HEK293T (cell line): ENCODE measurements at places on chromosomes 2 and 18.

- DNase-seq, result no peak
These were observed 235.5 kb upstream of the SIX3 start for GRCh38 chr2:44705876-44706480.

DNA sequence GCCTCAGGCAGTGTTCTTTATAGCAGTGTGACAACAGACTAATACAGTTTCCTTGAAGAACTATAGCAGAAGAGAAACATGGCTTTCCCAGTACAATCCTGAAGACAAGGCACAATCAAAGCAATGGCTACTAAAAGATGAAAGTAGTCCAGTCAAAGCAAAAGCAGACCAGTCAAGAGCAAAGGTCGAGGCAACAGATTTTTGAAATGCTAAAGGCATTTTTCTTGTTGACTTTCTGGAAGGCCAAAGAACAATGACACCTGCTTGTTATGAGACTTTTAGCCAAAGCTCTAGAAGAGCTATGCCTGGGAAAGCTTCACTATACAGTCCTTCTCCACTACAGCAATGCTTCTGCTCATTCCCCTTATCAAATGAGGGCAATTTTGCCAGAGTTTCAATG is 269.9 kb downstream of the EXOC6B start:
- no peak for DNase-seq

DNA sequence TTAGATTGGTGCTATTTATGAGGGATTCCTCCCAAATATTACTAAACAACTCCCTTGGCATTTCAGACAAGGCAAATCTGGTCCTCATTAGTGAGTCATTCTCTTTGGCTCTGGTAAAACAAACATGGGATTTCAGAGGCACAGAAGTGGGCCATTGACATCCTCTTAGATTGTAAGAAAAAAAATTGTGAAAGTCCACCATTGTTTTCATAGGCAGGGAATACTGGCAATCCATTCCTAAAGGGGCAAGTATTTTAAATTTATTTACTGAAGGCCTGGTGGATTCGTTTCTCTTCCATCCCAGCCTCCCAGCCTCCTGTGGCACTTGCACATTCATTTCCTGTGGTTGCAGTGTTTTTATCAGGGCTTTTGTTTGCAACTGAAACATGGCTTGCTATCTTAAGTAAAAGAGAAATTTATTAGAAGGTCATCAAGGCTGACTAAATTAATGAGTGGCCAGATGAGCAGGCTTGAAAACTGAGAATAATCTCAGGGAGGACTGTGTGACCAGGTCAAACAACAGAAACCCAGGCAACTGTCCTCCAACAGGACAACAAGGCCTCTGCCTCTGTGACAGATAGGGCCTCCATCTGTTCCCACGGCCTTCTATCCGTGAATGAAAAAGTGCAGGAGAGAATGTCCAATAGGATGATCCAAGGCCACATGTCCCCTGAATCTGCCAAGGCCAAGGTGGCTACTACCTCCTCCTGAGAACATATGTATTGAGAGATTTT is 23.1 kb upstream of the TNFAIP6 start:
- DNase-seq, result no peak

DNA sequence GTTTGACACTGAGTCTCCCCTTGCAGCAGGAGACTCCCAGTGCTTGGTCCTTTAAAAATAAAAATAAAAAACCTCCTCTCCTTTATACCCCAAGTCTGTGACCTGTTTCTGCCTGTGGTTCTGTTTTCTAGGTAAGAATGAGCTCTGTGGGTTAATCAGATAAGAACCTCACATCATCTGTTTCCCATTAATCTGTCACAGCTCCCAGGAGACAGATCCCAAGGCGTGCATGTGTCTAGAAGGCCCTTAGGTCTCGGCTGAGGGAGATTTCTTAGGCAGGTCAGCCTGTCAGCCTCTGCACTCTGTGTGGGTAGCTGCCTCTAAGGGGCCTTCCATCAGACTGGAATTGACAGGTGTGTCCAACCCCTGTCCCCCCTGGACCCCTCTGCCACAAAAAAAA is 80.7 kb downstream of the FHOD3 start:
- DNase-seq, result no peak

DNA sequence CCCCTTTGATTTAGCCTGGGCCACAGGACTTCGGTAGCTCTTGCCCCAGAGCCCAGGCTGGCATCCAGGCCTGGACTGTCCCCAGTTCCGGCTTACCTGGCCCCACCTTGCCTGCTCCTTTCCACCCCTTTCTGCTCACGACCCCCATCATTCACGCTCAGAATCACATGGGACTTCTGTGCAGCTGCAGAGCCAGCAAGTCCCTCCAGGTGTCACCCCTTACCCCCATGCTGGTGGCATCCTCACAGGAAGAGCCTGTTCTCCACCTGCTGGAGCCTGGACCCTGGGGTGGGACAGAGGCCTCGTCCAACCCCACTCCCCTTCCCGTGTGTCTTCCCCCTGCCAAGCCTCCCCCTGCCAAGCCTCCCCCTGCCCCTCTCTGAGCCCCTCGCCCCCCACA is 7.9 kb upstream of the KCNIP3 start:
- DNase-seq, result no peak

- no peak for DNase-seq
These were observed 105.5 kb downstream of the RTP5 start for GRCh38 chr2:241974851-241975592.

- no peak for DNase-seq
These were observed 65.4 kb downstream of the TACR1 start for GRCh38 chr2:75133621-75134570.

GRCh38 chr2:67713376-67713775 is 316.2 kb downstream of the ETAA1 start:
- DNase-seq, result no peak

- DNase-seq, result no peak
These were observed 70.6 kb upstream of the FAM110C start for GRCh38 chr2:116953-117352.

DNA sequence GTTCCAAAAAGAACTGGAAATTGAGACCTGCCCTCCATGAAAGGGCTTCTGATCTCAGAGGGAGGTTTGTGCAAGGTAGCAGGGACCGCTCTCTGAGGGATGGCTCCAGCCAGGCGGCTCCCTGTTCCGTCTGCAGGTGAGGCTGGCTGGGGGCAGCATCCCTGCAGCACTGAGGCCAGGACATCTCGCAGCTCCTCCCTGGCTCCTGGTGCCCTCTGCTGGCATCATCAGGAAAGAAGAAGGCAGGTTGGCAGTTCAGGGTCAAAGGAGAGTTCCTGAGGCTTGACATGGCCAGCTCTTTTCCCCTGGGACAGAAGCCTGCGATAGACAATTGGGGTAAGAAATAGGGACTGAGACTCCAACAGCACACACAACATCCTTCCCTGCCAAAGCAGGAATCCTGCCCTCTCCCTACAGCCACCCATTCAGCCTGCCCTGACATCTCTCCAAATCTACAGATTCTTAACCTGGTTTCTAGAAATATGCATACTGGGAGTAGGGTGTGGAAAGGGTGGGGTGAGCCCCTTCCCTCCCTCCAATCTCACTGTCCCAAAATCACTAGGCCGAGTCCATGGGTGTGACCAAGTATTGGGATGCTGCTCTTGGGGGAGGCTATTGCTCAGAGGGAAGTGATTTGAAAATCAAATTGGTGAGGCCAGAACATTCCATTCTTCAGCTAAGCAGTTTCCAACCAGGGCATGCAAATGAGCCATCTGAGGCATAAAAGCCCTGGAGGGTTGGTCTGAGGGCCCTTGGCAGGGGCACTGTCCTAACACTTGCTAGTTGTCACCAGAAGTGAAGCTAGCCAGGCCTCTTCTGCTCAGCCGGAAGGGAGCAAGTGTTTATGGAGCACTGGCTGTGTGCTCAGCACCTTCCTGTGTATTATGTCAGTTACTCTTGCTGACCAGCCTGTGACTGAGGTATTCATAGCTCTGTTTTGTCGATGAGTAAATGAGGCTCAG is 185.4 kb downstream of the TFCP2L1 start:
- peak; percentile 22 for DNase-seq

- no peak for DNase-seq
These were observed 40.6 kb downstream of the XRCC5 start for GRCh38 chr2:216149741-216150140.

DNA sequence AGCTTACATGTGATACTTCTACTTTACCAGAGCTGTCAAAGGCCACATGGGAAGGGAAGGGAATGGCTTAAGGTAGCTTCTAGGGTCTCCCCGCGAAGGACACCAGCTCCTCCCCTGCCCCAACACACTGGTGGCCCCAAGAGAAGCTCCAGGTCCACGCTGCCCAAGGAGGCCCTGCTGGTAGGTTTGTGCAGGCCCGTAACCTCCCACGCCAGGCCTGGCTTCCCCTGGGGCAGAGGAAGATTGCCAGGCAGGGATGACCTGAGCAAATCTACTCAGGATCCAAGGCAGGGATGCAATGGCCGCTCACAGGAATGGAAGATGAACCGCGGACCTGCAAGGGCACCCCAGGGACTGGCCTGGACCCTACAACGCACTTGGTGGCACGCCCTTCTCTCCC is 205.1 kb downstream of the MGAT5 start:
- no peak for DNase-seq

DNA sequence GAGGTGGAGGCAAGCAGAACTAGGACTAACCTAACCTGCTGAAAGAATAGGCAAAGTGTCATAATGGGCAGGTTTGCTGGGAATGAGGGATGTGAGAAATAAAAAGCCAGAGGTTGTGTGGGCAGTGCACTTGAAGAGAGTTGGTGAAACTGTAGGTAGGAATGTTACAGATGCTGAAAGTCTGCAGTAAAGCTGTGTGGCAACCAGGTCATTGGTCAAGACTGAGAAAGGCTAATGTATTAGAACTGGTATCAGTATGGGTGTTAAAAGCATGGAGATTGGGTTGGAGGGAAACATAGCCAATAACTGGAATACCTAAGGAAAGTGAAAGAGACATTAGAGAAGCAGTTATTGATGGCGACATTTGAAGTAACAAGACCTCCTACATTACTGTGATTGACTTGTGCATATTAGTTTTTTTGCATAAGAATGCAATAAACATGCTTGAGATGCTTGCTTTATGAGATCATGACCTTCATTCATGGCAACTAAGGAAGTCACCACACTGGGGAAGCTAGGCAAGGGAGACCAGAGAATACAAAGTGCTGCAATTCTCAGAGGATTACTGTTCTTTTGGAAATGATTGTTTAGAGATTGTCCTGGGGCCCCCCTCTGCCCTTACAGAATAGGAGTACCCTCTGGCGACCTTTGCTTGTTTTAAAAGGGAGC is 11.8 kb downstream of the GULP1 start:
- DNase-seq, result no peak

DNA sequence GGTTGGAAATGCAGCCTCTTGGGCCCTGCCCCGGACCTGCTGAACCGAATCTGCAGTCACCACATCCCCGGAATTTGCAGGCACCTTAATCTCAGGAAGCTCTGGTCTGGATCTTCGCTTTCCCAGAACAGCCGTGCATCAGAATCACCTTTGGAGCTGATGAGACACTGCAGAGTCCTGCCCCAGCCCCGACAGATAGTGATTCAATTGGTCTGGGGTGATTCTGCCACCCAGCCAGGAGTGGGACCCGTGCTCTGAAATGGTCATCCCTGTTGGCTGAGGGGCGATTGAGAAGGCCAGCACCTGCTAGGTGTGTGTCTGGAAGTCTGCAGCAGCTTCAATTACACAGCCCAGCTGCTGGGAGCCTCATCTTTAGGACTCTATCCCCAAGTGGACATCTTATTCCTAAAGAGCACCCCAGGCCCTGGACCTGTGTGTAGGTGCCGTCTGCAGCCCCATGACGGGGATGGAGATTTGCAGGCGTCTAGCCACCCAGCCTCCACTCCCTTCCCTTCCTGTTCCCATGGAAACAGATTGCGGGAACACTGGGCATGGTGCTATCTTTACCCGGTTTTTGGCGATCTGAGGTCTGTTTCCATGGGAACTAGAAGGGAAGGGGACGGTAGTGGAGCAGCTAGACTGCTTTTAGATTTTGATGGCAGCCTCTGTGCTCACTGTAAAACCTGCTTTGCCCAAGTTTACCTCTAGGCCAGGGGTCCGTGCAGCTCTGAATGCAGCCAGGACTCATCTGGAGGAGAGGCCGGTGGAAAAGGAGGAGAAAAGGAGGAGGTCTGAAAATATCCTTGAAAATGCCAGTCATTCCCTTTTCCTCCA is 156.1 kb downstream of the LDLRAD4 start:
- no peak for DNase-seq

DNA sequence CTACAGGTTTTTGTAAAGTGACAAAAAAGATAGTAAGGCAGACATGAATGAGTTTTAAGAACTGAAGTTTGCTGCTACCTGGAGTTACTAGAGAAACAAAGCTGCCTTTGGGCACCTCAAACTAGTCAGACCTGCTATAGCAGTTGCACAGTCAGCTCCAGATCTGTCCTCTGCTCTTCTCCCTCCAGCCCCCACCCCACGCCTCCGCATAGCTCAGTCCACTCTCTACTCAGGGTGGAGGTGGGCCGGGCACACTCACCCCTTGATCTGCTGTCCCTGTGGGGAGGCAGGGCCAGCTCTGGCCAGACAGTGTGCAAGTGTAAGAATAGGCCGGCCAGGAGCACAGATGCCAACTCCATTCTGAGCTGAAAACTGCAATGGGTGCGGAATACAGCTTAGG is 4.1 kb downstream of the SERTAD2 start:
- DNase-seq, result no peak

GRCh38 chr18:35050705-35051195 is 9.5 kb downstream of the MAPRE2 start:
- no peak for DNase-seq

GRCh38 chr2:232260075-232260474 is 118.5 kb upstream of the ALPP start:
- DNase-seq, result no peak

DNA sequence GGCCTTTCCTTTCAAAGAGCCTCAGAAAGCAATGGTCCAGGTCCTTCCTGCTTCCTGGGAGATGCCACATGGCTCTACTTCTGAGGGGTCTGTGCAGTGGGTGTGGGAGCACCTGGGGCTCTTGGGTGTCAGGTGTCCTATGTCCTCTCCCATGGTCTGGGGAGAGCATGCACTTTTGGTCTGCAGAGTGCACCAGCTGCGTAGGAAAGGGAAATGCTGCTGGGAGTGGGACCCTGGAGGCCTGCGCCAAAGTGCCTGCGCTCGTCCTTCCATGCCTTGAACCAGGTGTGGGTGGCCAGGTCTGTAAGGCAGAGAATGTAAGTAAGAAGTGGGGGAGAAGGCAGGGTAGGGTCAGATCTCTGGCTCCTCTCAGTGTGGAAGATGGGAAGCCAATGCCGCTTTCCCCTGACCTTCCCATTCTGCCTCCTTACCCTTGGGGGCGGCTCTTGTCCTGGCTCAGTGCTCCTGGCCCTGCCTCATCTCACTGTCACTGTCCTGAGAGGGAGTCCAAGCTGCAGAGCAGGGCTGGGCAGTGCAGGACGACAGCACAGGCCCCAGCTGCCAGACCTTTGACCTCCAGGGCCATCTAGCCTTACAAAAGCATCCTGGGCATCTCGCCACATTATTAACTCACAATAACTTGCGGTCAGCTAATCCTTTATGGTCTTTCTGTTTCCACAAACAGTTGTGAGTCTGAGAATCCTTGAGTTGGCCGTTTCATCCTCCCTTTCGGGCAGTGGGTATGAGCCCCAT is 6.6 kb upstream of the PROM2 start:
- DNase-seq, result no peak

GRCh38 chr18:75179819-75180600 is 28.9 kb downstream of the PTGR3 start:
- DNase-seq, result no peak

- DNase-seq, result no peak
These were observed 17.8 kb upstream of the SCLY start for GRCh38 chr2:238042849-238043584.
